ENCODE measurements at places on chromosomes 4 and X.

GRCh38 chr4:125105561-125105960 lies 209.2 kb upstream of the FAT4 start:
- no peak for DNase-seq

- no peak for DNase-seq
Measured at GRCh38 chr4:188127214-188127874, 11.9 kb upstream of the TRIML1 start.

GRCh38 chr4:11053601-11054220 lies 369.1 kb upstream of the CLNK start:
- no peak for DNase-seq

- DNase-seq: no peak
Measured at GRCh38 chr4:114091546-114091945, 112.1 kb upstream of the ARSJ start.

- DNase-seq: no peak
Measured at GRCh38 chr4:143407888-143408287, 71.2 kb downstream of the GAB1 start.

DNA sequence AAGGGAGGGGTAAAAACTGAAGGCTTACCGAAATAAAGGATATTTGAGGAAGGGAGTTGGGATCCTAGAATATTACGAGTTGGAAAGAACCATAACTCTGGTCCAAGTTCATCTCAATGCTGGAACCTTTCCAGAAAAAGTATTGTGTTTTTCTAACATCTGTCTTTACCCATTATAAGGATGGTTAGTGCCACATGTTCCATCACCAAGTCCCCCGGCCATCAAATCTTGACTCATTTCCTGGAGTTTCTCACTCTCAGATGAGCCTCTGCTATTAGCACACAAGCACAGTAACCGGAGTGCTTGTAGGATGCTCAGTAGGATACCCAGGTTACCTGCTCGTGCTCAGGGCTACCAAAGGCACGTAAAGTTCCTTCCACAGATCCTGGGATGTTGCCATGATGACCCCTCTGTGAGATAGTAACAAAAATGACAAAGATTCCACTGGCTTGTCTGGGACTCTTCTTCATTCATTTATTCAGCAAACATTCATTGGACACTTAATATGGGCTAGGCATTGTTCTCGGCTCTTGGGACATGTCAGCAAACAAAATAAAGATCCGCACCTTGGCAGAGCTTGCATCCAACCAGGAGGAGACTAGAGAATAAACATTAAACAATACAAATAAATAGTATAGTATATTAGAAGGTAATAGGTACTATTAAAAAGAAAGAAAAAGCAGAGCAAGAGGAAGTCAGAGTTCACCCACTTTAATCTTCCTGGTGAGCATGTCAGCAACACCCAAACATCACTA lies 36.3 kb downstream of the PKD2 start:
- DNase-seq: no peak

DNA sequence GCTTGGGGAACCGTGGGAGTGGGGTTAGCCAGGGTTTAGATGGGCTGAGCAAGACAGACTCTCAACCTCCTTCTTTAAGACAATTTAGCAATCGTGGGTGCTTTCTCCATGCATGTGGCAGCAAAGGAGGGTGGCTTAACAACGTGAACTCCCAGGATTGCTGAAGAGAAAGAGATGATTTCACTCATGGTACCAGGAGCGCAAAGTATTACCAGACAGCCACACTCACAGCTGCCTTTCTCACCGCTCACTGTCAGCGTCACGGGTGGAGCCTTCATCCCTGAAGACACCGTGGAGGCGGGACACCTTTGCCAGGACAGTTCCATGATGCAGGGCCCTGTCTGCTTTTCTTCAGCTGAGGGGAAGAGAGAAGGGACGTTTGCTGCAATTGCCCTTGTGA lies 212.5 kb upstream of the PSAPL1 start:
- no peak for DNase-seq

GRCh38 chrX:8139716-8140115 lies 31.4 kb downstream of the VCX2 start:
- no peak for DNase-seq

DNA sequence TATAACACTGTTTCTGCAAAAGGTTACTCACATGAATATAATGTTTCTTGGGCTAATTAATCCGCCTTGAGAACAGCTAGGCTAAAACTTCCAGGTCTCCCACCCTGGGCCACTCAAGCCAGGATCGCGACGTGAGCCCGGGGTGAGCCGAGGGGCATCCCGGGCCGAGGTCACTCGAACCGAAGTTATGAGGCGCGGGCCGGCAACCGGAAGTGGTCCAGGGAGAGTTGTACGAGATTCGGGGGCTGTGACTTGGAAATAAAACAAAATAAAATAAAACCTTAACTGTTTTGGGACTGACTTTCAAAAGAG lies 317 bp downstream of the CMC4 start:
- DNase-seq: no peak

Measured in stimulated activated CD8-positive, alpha-beta memory T cell treated with anti-CD3 and anti-CD28 coated beads, Interleukin-4, amount 100 ng/mL, for 4 hours (primary cell).